ENCODE measurements at places on chromosomes 7 and 10.

DNA sequence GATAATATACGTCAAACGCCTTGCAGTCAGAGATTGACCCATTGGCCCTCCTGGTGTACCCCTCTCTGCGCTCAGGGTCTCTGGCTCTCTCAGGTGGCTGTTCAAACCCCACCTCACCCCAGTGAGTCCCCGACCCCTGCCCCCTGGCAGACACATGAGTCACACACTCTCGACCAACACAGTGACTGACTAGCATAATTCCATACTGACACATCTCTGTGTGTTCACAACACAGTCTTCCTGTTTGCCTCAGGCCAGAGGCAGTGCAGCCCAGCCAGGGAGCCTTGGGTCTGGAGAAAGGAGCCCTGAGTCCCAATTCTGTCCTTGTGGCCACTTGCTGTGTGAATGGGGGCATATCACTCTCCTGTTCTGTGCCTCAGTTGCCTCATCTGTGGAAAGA, 40.1 kb downstream of the PALD1 start:
- DNase-seq, result no peak

DNA sequence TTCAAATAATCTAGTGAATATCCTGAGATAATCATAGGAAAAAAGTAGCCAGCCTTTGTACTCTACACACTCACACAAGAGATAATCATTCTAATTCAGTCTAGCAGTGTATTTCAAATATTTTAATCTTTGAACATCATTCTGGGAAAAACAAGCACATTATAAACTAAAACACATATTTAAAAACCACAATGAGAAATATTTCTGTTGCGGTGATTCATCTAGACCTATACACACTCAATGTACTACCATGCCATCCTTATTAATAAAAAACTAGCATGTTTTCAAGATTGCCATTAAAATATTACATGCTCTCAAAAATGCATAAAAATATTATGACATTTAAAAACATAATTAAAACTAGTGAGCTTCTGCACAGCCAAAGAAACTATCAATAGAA, 11.8 kb downstream of the COG5 start:
- DNase-seq, result peak; percentile 36

- no peak for DNase-seq
Measured at GRCh38 chr10:100167553-100168312, 18.1 kb downstream of the ERLIN1 start.

DNA sequence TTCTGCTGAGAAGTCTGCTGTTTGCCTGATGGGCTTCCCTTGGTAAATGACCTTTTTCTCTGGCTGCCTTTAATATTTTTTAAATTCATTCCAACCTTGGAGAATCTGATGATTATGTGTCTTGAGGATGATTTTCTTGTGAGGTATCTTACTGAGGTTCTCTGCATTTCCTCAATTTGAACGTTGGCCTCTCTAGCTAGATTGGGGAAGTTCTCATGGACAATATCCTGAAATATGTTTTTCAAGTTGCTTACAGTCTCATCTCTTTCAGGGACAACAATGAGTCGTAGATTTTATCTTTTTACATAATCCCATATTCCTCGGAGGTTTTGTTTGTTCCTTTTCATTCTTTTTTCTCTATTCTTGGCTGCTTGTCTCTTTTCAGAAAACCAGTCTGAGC, 208.4 kb downstream of the KIF20B start:
- no peak for DNase-seq

- DNase-seq, result no peak
Measured at GRCh38 chr10:29355411-29355991, 66.6 kb downstream of the LYZL1 start.

DNA sequence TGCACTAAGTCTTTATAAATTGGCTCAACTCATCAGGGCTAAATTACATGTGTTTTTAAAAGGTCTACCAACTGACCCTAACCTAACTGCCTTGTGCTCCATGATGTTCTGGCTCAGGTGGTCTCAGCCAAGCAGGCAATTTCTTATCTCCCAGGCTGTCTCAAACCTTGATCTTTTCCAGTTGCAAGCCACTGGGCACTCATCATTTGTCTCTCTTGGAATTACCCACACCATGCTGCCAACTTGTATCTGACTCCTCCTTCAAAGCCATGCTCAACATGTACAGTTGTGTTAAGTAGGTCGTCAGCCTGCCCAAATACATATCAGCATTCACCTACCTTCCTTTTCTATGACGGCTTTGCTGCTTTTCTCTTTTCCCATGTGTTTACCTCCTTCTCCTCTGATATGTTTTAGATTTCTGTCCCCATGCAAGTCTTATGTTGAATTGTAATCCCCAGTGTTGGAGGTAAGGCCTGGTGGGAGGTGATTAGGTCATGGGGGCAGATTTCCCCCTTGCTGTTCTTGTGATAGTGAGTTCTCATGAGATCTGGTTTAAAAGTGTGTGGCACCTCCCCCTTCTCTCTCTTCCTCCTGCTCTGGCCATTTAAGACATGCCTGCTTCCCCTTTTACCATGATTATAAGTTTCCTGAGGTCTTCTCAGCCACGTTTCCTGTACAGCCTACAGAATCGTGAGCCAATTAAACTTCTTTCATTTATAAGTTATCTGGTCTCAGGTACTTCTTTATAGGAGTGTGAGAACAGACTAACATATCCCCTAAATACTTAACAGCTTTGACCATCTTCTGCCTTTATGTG, 130.0 kb downstream of the ELAPOR2 start:
- no peak for DNase-seq

- no peak for DNase-seq
Measured at GRCh38 chr10:102275343-102275742, 30.0 kb downstream of the GBF1 start.

GRCh38 chr7:44134943-44135628, 6.0 kb downstream of the MYL7 start:
- no peak for DNase-seq

DNA sequence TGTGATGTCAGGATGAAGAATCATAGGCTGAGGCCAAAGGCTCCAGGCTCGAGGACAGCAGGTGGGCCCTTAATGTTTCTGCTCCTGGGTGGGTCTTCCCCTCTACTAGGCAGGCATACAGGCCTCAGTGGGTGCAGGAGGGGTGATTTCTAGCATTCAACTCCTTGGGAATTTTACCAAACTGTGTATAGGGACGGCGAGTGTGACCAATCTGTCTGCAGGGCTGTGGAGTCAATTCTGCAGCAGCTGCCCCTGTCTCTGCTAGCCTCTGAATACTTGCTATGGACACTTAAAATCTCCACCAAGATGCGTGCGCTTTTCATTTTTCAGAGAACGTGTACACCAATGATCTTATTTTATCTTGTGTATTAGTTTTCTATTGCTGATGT, 115.5 kb downstream of the WDR11 start:
- no peak for DNase-seq

- peak; percentile 73 for DNase-seq
Measured at GRCh38 chr10:88095223-88095721, 231.8 kb downstream of the PTEN start.

DNA sequence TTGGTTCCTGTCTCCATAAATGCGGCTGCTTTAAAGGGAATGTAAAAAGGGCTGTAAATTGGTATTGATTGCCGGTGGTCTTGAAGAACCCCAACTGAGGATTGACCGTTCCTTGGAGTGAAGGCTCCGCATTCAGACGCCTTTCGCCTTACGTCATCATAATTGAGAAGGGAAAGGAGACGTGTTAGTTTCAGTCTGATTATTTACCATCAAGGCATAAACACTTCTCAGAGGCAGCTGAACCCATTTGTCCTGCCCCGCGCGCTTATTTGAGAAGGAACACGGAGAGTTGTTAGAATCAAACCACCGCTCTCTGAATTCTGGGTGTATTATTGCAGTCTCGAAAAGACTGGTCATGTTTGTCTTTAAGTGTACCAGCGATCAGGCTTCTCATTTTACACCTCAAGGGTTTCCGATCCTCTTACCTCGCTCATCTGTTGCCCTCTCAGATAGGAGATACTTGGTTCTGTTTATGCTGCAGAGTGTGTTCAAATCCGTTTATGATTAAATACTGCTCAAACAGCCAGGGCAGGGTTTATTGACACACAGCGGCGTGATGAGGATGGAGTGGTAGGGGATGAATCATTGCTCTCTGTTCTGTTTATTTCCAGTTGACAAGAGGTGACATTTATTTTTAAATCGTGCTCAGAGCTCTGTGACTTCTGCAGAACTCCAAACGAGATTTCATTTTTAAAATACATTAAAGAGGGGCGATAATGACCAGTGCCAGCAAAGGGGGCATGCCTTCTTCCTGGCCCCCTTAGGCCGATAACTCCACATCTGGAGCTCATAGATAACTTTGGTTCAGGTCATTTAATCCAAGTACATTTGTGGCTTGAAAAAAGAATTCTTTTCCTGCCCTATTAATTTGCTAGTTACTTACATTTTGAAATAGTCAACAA, 30.4 kb downstream of the FOXK1 start:
- DNase-seq, result peak; percentile 38

GRCh38 chr10:59622320-59623132, 87.1 kb downstream of the SLC16A9 start:
- DNase-seq, result peak; percentile 47

Measured in fibroblast of lung (primary cell).